ENCODE measurements at places on chromosomes 7 and 10.

DNA sequence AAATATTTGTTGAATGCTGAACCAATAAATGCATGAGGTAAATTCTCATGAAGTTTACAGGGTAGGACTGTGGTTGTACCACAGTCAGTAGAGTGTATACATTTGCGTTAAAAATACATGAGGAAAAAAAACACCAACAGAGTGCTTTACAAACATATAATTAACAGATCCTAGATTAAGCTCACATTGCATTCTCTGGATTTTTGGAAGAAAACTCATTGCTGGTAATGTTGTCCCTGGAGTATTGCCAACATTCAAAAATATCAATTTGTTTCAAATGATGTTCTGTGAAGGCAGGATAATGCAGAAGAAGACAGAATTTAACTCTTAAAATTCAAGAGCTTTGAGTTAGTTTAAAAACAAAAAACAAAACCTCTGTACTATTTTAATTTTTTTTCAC lies 95.5 kb downstream of the MBL2 start:
- no peak for DNase-seq

- no peak for DNase-seq
These were observed at the start of gene GATA3 for GRCh38 chr10:8054494-8055407. Gene GATA3 (plus strand): TSS chr10:8054688. CDS start chr10:8055656, 968 bp downstream.

GRCh38 chr7:19982841-19983835 lies 209.7 kb upstream of the TMEM196 start:
- no peak for DNase-seq

- no peak for DNase-seq
These were observed 172.3 kb downstream of the ADAM12 start for GRCh38 chr10:126215746-126216631.

DNA sequence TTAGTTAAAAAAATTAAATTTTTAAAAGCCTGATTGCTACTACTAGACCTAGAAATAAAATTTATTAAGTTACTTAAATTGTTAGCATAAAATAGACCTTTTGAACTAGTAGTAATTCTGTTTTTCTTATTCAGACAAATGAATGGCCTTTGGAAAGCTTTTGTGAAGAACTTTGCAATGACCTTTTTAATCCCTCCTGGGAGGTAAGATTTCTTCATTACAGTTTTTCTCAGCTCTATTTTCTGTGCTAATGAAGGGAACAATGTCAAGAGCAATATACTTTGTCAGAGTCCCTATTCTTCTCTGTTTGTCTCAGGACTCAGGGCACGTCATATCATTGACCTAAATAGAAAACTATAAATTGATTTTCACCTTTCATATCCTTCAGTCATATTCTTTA lies 33.5 kb downstream of the BTAF1 start:
- DNase-seq: no peak

DNA sequence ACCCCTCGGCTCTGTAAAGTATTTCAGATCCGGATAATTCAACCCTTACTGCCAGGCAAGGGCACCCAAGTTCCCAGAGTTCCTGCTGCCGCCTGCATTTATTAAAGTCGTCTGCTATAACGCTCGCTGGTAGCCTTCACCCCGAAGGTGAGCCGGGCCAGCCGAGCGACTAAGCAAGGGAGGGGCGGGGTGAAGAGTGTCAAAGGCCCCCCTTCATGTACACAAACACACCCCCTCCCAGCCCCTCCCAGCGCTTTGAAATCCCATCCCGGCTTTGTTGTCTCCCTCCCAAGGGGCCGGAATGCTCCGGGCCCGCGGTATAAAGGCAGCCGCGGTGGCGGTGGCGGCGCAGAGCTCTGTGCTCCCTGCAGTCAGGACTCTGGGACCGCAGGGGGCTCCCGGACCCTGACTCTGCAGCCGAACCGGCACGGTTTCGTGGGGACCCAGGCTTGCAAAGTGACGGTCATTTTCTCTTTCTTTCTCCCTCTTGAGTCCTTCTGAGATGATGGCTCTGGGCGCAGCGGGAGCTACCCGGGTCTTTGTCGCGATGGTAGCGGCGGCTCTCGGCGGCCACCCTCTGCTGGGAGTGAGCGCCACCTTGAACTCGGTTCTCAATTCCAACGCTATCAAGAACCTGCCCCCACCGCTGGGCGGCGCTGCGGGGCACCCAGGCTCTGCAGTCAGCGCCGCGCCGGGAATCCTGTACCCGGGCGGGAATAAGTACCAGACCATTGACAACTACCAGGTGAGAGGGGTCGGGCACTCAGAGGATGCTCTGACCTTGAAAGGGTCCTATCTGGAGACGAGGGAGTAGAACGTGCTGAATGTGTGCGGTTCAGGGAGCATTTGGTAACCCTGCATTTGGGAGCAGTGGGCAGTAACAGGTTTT lies at the start of gene DKK1:
TSS of gene DKK1 (plus strand) at position 349 of the 889 bp plus-strand sequence. CDS start at position 503, 154 bp downstream.
- no peak for DNase-seq

DNA sequence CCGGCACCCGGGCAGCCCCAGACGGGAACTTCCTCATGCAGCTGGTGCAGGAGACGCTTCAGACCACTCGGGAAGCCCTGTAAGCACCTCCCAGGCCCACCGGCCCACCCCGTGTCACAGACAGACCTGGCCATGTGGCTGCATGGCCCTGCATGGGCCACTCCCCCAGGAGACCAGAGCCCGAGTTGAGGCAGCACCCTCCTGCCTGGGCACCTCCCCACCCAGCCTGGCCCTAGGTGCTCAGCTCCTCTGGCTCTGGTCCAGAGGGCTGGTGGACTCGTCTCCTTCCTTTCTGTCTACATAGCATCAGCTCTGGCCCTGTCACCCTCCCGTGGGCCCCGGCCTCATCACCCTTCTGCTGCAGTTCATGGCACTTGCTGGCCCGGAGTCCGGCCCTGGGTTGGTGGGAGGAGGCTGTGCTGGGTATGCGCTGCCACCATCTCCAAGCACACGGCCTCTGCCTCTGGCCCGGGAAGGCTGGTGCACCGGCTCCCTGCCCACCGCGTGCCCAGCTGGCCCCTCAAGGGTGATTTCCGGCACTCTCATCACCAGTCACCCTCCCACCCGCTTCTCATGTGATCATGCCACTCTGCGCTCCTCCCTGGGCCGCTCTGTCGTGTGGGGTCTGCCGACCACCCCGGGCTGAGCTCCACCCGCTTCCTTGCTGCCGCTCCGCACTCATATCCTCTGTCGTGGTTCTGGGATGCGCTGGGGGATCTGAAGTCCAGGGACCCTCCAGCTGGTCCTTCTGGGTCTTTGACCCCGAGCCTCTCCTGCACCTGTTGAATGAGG lies 53.1 kb upstream of the DPYSL4 start:
- DNase-seq: no peak

GRCh38 chr7:85612514-85612913 lies 425.7 kb upstream of the SEMA3D start:
- no peak for DNase-seq

DNA sequence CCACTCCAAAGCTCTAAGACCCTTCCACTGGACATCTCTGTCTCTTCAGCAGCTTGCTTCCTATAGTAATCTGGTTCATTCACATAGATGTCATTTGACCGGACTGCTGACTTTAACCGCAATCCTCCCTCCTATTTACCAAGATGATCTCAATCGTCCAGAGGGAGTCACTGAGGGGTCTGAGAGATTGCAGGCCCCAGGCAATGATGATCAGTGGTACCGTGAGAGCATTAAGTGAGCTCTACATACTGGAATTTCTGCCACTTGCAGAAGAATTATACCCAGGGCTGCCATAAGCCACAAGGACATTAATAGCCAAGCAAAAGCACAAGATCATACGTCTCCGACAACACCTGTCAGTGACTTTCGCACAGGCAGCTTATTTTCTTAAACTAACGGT lies 245.9 kb downstream of the SFMBT2 start:
- no peak for DNase-seq

DNA sequence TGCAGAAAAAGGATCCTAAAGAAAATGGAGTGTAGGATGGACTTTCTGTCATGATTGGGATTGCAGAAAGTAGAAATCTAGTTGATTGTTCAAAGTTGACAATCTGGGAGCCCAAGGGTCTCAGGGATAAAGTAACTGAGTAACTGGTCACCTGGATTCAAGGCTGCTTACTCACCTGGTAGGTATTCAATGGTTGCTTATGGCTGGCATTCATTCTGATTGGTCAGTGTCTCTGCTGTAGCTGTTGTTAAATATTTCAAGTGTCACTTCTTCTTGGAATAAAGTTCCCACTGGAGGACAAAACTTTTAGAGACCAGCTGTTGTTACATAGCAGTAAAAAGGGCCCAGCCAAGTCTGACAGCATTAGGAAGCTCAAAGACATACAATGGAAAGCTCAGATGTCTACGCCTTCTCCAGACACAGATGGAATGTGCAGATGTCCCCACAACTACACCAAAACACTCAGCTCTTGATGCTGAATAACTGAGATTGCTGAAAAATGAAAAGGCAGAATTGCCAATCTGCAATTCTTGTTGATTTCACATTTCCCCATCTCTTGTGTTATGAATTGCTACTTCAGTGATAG lies 106.9 kb downstream of the ZNF467 start:
- no peak for DNase-seq

DNA sequence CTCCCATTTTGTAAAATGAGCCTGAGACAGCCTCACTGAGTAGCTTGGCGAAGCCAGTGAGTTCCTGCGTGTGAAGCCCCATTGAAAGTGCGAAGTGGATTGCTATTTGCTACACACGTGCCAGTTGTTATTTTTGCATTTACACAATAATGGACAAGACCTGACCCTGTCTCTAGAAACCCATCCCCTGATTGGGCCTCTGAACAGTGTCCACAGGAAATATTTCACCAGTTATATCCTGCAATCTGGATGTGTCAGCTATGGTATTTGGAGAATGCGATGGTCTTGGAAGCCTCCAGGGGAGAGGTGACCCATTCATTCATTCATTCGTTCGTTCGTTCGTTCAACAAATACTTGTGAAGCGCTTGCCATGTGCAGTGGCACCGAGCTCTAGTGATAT lies 37.1 kb downstream of the COL13A1 start:
- DNase-seq: no peak

- peak; percentile 95 for DNase-seq
These were observed 18.7 kb upstream of the DDIT4 start for GRCh38 chr10:72254813-72255568.

- DNase-seq: no peak
These were observed 7.4 kb downstream of the CREB5 start for GRCh38 chr7:28419716-28420115.

DNA sequence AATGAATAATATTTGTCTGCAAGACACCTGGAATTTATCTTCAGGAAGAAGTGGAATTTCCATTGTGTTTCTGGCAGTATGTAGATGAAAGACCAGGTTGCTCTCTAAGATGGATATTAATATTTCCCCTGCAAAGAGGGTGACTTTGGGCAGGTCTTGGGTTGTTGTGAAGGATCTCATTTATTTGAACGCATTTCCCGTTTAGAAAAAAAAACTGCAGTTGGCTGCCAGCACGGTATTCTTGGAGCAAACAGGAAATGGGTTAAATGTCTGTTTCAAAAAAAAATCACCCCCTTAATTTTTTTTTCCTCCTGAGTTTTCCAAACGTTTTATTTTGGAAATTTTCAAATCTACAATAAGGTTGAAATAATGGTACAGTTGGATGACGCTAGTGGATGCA lies 11.5 kb downstream of the EIF4H start:
- DNase-seq: no peak

DNA sequence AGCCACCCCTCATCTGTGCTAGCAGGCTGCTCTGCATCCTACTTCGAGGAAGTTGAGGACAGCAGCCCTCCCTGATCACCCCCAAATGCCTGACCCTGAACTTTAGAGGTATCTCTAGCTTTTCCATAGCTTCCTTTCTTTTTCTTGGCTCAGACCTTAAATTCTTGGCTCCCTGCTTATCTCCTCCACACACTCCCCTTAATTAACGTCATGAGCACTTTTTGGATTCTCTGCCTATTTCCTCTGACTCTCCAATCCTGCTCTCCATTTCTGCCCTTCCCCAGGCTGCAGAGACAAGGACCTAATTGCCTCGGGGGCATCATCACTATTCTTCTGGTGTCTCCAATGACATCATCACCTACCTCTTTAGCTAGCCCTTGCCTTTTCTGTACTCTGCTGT lies 40.8 kb upstream of the SEC61G start:
- no peak for DNase-seq

DNA sequence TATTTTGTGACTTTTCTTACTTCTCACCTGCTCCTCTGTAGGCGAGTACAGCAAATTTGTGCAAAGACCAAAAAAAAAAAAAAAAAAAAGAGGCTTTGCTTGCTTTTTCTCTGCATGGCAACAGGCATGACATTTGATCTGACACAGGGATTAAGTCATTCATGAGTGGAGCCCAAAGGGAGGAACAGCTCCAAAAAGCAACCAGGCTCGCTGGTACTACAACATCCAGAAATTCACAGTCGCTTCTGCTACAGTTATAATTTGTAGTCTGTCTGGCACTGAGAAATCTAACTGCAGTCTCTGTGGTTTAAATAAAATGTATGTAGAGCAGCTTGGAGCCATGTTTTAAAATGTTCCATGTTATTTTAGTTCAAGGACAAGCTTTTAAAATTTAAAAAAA lies 31.7 kb downstream of the MKX start:
- no peak for DNase-seq

- DNase-seq: no peak
These were observed 4.2 kb downstream of the CYP17A1 start for GRCh38 chr10:102832987-102833386.

DNA sequence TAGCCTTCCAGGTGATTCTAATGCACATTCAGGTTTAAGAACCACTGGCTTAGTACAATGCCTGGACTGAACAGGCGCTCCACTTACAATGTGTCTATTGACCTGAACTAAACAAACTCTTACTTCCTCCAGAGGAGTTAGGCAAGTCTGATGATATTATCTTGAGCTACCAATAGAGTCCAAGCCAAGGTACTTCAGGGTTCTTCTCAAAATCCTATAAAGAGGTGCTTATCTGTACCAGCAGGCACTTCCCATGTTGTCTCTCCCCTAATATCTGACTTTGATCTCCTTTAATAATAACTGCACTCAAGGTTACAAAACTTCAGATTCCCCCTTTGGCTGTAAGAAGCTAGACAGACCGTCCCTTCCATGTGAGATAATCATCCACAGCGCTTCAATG lies 157.0 kb upstream of the SVIL start:
- no peak for DNase-seq

DNA sequence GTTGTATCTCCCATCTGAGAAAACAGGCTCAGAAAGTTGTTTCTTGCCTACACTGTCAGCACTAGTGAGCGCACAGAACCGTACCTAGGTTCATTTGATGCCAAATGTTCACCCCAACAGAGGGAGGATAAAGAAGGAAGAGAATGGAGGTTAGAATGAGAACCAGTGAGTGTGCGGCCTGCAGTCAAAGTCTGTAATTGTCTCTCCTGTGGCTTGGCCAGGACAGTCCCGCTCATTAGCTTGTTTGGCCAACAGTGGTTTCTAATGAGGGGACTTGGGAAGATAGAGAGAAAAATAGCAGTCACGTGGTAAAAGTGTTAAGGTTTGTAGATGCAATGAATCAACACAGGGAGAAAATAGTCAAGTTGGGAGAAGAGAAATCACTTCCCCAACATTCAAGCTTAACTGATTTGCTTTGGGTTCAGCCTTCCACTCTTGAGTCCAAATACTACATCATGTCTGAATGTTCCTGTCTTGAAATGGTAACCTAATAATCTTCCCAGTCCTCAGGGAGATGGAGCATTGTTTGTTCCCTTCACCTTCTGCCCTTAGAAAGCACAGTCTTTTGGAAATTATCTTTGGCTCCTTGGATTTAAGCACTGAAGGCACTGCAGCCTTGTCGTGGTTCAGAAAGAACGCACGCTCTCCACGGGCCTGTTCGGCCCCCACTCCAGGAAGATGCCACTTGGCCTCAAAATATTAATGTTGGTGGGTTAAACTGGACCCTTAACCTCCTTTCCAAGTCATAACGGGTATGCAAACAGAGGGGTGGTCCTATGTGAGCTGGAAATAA lies 360.4 kb upstream of the ZNF32 start:
- DNase-seq: no peak
